MM.1S (cell line): ENCODE measurements at places on chromosomes 4 and X.

DNA sequence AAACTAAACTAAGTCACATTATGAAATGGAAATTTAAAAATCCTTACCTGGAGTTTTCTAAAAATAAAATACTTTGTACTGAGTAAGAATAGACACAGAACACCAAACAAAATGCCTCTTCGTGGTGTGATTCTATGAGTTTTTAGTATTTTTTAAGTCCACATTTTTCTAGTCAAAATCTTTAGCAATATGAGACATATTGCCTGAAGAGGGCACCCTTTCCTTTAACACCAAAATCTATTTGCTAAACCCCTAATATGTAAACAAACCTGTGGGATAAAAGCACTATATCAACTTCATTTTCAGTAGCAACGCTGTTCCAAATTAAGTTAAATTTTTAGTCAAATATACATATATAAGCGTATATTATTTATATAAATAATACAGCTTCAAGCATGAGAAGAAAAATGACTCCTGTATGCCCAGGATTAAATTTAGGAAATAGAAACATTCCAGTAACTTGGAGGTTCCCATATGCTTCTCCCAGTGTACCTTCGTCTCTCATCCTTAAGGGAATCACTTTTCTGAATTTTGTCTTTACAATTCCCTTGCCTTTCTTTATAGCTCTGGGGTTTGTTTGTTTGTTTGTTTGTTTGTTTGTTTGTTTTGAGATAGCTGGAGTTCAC, 23.0 kb upstream of the PGM2 start:
- peak; percentile 62 for DNase-seq
- H3K4me1 ChIP-seq: no peaks in the 10 kb centered on the region
- H3K27ac ChIP-seq: no peak overlapping the region
- no peaks in the 10 kb centered on the region for H3K36me3 ChIP-seq
- H3K27me3 ChIP-seq: no peaks in the 10 kb centered on the region

- no peak overlapping the region for H3K27ac ChIP-seq
- no peak overlapping the region for H3K4me3 ChIP-seq
- no peaks in the 10 kb centered on the region for H3K36me3 ChIP-seq
- no peaks in the 10 kb centered on the region for H3K4me1 ChIP-seq
- H3K27me3 ChIP-seq: no peaks in the 10 kb centered on the region
Observed at GRCh38 chrX:135391734-135392133, 30.0 kb upstream of the SMIM10L2A start.

GRCh38 chr4:97396097-97396496, 747.2 kb downstream of the STPG2 start:
- H3K27me3 ChIP-seq: no peaks in the 10 kb centered on the region
- H3K4me1 ChIP-seq: no peaks in the 10 kb centered on the region
- no peak for DNase-seq
- H3K36me3 ChIP-seq: no peaks in the 10 kb centered on the region

DNA sequence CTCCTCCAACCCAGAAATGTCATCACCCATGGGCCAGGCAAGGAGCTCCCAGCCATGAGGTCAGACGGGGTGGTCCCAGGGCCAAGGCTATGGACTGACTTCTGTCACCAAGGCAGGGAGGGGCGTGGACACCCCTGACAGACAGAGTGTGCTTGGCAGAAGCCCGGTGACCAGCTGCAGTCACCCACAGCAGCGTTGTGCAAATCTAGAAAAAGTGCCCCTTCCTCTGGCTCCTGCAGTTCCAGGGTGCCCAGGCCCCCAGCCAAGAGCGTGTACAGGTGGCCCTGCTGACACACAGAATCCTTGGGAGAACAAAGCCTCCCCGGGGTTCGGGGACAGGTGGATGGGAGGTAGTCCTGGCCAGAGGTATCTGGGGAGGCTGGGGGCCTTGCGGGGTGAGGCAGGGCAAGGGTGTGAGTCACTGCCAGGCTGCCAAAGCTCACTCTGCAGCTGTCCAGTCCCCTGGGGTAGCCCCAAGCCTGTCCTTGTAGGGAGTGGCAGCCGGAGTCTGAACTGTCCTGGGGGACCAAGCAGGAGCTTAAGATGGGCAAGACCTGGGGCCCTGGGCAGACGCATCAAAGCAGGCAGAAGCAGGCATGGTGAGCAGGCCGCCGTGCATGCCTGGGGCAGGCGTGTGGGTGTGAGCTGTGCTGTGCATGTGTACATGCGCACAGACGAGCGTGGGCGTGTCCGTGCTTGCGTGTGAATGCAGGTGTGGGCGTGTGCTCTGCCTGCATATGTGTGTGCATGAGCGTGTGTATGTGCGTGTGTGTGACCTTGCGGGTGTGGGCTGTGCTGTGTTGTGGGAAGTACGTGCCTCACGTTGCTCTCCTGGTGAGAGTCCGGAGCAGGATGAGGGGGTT, 3.3 kb downstream of the MYL5 start:
- H3K4me1 ChIP-seq: no peaks in the 10 kb centered on the region
- DNase-seq: no peak
- H3K4me3 ChIP-seq: no peak overlapping the region
- no peaks in the 10 kb centered on the region for H3K36me3 ChIP-seq
- no peaks in the 10 kb centered on the region for H3K27me3 ChIP-seq
- H3K27ac ChIP-seq: no peak overlapping the region

GRCh38 chr4:55378617-55379467, 16.9 kb upstream of the TMEM165 start:
- H3K4me1 ChIP-seq: peaks cover 6% of the 10 kb centered on the region; the same call in 1 of the 2 replicates
- no peaks in the 10 kb centered on the region for H3K27me3 ChIP-seq
- no peaks in the 10 kb centered on the region for H3K36me3 ChIP-seq
- DNase-seq: no peak
- H3K4me3 ChIP-seq: no peak overlapping the region

DNA sequence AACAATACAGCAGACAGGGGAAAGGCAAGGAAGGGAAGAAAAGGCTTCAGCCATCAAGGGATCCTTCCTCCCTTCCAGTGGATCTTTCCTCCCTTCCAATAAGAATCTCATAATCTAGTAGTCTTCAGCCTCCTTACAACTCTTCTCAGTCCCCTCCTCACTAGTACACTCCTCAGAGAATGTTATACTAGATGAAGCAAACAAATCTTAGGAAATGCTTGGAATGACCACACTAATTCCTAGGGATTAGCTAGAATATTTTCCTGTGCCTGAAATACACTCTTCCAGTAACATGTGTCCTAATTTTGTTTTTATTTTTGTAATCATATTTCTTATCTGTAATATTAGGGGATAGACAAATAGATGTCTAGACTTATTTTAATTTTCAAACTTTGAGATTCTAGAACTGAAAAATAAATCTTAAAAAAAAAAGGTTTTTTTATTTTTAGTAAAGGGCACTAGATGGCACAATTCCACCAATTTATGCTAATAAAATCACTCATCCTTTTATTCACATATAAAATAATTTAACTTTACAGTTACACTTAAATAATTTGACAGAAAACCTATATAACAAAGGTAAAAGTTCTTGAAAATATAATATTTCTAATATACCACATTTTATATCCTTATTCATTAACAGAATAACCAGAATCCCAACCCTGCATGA, 7.0 kb upstream of the STPG2 start:
- H3K4me3 ChIP-seq: no peak overlapping the region
- no peaks in the 10 kb centered on the region for H3K27me3 ChIP-seq
- peaks cover 18% of the 10 kb centered on the region for H3K4me1 ChIP-seq
- no peak for DNase-seq

GRCh38 chrX:13752646-13753045, 18.1 kb downstream of the OFD1 start:
- H3K4me1 ChIP-seq: peaks cover 31% of the 10 kb centered on the region
- DNase-seq: peak; percentile 15
- H3K27ac ChIP-seq: peak overlapping the region; percentile 33; the same call in 1 of the 2 replicates
- H3K27me3 ChIP-seq: no peaks in the 10 kb centered on the region
- H3K4me3 ChIP-seq: no peak overlapping the region

- peaks cover 9% of the 10 kb centered on the region for H3K4me1 ChIP-seq
- H3K27me3 ChIP-seq: no peaks in the 10 kb centered on the region
- no peak overlapping the region for H3K4me3 ChIP-seq
- peak; percentile 72 for DNase-seq
- peak overlapping the region; percentile 49; the same call in 1 of the 2 replicates for H3K27ac ChIP-seq
- no peaks in the 10 kb centered on the region for H3K36me3 ChIP-seq
Observed at GRCh38 chrX:134718966-134719317, 60.7 kb upstream of the PLAC1 start.

DNA sequence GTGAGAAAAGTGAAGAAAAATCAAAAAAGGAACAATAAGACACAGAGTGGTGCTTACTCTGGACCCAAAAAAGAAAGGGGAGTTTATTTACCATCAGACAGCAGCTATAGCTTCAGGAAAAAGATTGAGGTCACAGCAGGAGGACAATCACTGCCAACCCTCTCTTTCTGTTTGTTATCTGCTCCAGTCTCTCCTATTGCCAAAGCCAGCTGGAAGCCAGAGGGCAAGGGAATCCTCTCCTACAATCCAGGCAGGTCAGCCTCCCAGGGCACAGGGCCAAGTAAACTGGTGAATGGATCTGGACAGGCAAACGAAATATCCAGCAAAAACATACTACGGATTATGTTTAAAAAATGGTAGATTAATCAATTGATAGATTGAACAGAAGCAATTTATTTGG, 306.9 kb upstream of the SLIT2 start:
- H3K27me3 ChIP-seq: no peaks in the 10 kb centered on the region
- H3K36me3 ChIP-seq: no peaks in the 10 kb centered on the region
- no peak for DNase-seq
- H3K4me3 ChIP-seq: no peak overlapping the region
- no peak overlapping the region for H3K27ac ChIP-seq

DNA sequence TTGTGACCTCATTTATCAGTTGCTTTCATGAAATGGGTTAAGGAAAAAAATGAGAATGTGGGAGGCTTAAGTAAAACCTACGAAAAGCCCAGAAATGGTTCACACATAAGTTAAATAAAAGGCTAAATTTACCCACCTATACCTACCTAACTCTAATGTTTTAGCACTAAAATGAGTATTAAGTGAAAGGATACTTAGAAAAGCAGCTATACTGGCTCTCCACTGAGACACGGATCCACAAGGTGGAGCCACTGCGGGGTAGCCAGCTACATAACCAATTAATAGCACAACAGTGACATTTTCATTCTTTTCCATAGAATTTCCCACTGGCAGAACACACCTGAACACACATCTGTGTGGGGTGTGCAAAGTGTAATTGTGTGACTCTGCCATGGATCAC, 101.9 kb downstream of the MAML3 start:
- no peaks in the 10 kb centered on the region for H3K36me3 ChIP-seq
- H3K4me3 ChIP-seq: no peak overlapping the region
- DNase-seq: peak; percentile 44

GRCh38 chr4:25970691-25971432, 56.8 kb downstream of the SMIM20 start:
- DNase-seq: no peak
- no peak overlapping the region for H3K27ac ChIP-seq
- H3K4me1 ChIP-seq: no peaks in the 10 kb centered on the region
- no peaks in the 10 kb centered on the region for H3K36me3 ChIP-seq
- H3K27me3 ChIP-seq: no peaks in the 10 kb centered on the region
- H3K4me3 ChIP-seq: no peak overlapping the region
